ENCODE measurements at places on chromosomes 12 and 14.

GRCh38 chr12:74689071-74689655 lies 151.5 kb downstream of the ATXN7L3B start:
- peak; percentile 63 for DNase-seq

- no peak for DNase-seq
Measured at GRCh38 chr14:94677213-94677612, 65.0 kb downstream of the SERPINA3 start.

- DNase-seq = no peak
Measured at GRCh38 chr12:31728289-31728916, 418 bp downstream of the AMN1 start.

- no peak for DNase-seq
Measured at GRCh38 chr14:31439561-31439960, 17.7 kb downstream of the DTD2 start.

DNA sequence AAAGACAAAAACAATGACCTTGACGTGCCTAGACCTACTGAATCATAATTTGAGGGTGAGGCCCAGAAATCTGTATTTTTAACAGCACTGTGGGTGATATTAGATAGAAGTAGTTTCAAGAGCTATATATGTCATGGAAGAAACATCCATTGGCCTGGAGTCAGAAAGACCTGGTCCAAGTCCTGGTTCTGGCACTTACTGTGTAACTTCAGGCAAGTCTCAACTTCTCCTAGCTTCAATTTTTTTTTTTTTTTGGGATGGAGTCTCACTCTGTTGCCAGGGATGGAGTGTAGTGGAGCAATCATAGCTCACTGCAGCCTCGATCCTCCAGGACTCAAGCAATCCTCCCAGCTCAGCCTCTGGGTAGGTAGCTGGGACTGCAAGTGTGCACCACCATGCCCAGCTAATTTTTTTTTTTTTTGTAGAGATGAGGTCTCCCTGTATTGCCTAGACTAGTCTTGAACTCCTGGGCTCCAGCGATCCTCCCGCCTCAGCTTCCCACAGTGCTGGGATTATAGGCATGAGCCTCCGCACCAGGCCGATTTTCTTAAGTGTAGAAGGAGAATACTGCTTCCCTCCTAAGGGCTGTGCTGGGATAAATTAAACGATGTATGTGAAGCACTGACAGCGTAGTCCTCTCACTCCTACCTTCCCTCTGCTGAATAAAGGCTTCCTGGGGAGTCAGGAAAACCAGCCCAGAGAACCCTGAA lies 14.3 kb upstream of the GPX2 start:
- no peak for DNase-seq

- no peak for DNase-seq
Measured at GRCh38 chr14:59727073-59727661, 143.4 kb downstream of the RTN1 start.

DNA sequence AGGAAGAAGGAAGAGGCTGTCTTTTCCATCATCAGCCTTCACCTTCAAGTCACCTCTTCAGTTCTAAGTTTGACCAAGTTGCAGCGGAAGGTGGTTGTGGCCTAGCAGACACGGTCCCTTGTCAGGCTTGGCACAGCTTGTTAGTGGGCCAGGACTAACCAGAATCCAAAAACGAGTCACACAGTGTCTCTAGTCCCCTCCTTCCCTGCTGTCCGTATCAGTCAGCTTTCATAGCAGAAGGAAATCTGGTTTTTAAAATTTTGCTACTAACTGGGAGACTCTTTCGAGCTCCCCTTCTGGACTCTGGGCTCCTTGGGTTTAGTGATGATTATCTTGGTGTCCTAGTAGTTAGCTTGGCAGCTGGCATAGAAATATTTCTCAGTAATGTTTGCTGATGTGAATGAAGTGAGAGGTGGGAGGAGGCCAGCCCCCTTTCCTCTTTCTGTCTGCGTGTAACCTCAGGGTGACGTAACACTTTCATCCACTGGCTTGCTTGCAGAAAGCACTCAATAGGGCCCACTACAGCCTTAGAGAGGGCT lies 3.8 kb downstream of the ETV6 start:
- no peak for DNase-seq

DNA sequence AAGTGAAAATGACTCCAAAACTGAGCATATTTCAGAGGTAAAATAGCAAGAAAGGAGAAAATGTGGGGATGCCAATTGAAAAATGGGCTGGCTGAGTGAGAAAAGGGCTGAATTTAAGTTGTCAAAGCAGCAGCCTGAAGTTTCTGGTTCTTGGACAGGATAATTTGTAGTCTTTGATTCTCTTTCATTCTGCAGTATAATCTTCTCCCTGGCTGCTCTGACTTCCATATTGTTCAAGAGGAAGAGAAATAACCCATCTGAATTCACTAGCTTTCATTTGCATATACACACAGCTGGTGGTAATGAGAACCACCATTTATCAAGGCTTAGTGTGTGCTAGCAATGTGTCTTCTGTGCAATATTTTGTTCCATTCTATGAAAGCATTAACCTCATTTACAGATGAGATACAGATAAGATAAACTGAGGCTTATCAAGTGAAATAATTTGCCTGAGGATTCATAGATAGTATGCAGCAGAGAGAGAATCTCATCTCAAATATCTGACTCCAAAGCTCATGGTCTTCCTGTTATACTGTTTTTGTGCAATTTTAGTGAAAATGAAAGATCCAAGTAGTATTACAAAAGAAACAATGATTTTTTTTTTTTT lies 184.2 kb downstream of the TMTC2 start:
- DNase-seq = no peak

DNA sequence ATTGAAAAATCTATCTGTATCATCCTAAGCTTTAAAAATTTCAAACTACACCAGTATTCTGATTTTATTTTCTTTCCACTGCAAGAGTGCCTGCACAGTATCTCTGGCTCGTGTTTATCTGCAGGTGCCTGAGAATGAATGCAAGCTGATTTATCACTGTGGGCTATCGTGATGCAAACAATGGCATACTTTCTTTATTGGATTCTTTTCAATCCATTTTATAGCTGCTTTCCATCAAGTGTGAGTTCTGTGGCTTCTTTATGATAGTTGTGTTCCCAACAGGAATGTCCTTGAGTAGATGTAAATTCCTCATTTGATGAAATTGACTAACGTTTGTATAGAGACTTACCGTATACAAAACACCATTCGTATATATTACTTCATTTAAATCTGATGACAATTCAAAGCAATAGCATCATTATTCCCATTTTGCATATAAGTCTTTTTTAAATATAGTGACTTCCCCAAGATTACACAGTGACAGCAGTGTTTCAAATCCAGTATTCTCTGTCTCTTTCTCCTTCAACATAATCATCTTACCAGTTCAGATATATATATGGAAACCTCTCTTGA lies 160.3 kb upstream of the ABCD2 start:
- no peak for DNase-seq

DNA sequence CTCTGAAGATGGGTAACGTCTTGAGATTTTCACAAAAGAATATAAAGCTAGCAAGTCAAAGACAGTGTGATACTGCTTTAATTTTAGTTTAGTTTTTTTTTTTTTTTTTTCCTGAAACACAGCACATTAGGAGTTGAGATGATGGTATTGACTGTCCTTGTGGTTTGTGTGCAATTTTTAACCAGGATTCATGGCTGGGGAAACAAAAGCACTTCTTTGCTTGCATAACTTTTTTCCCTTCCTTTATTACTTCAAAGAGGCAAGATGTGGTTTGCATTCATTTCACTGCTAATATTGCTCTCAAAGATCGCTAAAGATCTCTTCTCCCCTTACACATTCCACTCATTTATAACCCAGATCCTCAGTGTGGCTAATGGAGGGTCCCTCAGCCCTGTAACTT lies 157.1 kb upstream of the PZP start:
- no peak for DNase-seq

DNA sequence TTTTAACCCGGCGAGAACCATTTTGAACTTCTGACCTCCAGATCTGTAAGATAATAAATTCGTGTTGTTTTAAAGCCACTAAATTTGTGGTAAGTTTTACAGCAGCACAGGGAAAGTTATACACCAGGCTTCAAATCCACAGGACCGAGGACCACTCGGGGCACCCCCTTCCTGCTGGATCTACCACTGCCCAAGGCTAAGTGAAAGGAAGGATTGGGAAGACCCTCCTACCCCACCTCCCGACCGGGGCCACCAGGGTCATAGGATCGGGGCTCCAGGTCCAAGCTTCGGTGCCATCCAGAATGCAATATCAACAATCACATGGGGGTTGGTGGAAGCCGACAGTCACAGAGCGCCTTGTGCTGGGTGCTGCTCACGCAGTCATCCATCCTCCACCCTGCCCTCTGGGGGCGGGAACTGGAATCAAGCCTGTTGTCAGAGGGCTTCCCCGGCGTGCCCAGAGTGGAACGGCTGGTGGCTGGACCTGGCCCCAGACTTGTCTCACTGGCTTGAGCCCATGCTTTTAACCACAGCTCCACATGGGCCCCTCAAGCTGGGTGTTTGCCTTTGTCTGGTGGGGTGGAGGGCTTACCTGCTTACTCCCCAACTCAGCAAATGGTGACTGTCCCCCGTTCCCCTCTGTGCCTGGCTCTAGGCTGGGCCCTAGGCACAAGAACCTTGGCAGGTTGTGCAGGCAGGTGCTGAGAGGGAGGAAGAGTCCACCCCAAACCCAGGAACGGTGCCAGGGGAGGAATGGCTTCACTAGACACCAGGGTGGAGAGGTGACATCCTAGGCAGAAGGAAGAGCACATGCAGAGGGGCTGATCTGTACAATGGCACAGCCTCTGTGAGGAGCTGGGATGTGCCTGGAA lies 180.3 kb upstream of the RTL1 start:
- no peak for DNase-seq

GRCh38 chr14:67943947-67944346 lies 124.4 kb downstream of the RAD51B start:
- DNase-seq = peak; percentile 78

DNA sequence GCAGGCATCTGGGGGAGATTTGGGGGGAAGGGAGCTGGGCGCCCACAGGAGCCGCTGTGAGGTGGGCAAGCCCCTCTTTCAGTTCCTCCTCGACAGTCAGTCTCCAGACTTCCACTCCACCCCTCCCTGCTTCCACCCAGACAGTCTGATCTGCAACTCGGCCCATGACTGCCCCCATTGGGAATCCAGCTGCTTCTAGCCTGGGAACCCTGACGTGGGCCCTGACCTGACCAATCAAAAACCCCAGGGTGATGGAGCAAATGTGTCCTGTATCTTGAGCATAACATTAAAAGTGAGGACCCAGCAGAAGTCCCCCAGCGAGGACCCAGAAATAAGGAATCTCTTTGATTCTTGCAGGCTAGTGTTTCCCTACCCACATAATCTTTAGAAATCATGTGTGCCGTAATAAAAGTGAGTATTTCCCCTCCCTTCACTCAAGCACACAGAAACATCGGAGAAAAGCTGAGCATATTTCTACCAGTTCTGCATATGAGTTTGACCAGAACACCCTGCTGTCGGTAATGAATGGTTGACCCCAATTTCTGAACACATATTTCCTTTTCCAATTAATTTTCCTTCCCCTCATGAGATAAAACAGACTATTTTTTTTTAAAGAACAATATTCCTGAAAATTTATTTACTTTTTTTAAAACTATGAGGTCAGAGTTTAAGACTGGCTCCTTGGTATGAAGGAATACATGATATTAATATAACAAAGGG lies 6.4 kb downstream of the SSH1 start:
- no peak for DNase-seq

- peak; percentile 77 for DNase-seq
Measured at GRCh38 chr12:117155278-117156060, 34.8 kb downstream of the FBXO21 start.

GRCh38 chr12:112422531-112422930 lies 3.8 kb downstream of the PTPN11 start:
- DNase-seq = no peak

DNA sequence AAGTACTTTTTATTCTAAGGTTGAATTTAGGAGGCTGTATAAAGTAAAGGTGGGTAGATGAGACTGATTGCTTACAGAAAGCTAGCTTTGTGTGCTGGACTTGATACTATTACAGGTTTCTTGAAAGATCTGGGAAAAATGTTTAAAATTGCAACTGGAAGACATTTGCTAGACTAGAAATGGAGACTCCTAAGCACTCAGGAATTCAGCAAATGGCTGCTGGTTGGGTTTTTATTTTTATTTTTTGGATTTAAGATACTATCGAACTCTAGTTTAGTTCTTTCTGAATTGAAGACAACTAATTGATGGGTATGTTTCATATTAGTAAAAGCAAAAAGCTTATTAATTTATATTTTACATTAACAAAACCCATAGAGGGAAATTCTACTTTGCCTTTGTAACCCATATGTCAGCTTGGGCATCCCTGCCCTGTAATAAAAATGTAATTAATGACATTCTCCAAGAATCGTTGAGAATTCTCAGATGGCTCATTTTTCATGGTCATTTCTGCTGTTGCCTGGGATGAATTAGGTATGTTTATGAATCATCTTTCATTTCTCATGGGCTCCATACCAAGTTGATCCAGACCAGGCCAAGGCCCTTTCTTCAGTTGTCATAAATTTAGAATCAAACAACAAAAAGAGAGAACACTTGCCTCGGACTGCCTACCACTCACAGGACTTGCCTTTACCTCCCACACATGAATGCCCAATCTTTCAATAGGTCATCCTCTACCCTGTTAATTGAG lies 102.1 kb downstream of the ERGIC2 start:
- no peak for DNase-seq

DNA sequence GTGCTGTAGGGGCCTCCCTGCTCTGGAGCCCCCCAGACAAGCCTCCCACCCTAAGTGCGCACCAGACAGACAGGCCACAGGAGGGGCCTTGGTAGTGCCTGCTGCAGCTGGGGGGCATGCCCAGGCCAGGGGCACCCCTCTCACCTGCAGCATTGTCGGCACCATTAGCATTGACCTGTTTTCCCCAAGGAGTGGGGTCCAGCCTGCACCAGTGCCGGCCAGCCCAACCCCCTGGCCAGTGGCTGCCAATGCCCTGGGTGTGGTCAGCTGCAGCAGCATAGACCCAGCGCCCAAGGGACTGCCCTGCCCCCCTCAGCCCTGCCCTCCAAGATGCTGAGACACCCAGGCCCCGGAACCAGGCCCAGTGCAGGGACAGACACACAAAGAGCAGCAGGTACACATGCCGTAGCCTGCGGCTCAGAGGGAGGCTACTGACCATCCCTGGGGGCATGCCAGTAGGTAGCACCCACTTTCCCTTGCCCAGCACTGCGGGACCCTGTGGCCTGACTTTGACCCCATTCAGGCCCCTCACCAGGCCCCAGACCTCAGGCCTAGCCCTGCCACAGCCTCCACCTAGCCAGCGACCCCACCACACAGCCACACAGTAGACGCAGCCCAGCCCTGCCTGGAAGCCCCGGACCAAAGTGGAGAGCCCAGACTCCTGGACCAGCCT lies 1.0 kb downstream of the AHNAK2 start:
- DNase-seq = peak; percentile 46

DNA sequence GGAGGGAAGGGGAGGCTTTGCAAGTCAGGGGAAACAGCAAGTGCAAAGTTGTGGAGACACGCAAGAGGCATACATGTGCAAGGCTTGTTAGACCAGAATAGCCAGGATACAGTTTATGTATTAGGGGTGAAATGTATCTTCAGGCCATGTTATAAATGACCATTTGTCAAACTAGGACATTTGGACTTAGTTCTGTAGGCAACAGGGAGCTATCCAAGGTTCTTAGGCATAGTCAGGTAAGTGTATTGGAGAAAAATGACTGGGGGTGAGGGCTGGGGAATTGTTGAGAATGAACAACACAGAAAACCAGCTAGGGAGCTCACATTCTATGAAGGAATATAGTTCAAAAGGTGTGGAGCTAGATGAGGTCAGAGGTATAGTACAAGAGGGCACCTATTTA lies 42.5 kb downstream of the TPH2 start:
- no peak for DNase-seq

Measured in LoVo (cell line).